ENCODE measurements at places on chromosomes 1 and 21.
A peak's percentile ranks its signal among the peaks of the same experiment; 100 is the strongest.

DNA sequence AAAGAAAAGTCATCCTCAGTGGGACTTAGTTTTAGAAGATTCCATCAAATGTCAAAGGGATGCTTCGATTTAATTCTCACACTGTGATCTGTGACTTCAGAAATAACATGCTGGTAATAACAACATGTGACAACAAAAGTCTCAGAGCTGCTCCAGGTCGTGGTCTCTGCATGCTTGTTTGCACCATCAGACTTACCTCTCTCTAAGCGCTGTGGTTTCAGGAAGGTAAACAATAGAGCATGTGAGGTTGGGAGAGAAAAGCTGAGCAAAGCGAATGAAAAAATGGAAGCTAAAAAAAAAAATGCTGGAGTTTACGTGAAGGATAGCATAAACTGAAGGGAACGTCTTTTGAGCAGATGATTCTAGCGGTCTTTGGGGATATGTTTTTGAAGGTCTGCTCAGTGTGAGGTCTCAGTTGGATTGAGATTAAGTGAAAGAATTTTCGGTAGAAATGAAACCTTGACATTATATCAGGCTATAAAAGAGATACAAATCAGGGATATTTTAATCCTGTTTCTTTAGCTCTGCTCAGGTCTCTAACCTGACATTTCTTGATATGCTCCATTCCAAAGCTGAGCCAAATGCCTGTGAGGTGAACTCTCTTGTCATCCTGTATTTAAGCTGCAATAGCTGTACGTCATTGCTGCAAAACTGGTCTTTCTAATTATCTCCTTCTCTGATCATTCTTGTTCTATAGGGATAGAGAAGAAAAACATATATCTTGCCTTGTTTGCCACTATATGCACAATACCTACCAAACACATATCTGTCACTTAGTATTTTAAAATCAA is 86.5 kb downstream of the C1orf21 start:
- no peak for DNase-seq

- DNase-seq, result no peak
Measured at GRCh38 chr1:21012937-21013336, 163.8 kb downstream of the EIF4G3 start.

DNA sequence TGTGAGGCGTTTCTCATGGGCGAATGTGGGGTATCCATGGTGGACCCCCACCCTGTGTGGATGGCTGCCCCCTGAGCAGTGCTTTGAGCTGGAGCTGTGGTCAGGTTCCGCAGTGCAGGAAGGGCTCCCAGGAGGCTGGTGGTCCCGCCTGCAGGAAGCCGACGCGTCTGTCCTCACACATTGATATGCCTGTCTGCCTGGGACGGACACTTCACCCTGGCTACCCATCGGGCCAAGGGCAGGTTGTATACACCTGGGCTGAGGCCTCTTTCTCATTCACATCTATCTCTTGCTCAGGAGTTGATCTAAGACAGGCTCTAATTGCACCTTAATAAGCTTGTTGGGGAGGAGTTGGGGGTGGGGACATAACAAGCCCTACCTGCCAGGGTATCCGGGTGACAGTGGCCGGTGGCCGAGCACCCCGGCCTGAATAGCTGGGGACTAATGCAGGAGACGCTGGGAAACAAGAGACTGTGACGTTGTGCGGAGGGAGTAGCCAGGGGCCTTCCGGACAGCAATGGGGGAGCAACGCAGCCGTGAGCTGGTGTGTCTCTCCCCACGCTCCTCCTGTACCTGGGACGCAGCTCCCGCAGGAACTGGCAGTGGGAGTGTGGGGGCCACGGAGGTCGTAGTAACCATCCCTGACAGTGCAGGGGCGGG is 21.7 kb downstream of the PDXK start:
- DNase-seq, result no peak

GRCh38 chr1:244730153-244730933 is 77.4 kb downstream of the DESI2 start:
- DNase-seq, result peak; percentile 44

DNA sequence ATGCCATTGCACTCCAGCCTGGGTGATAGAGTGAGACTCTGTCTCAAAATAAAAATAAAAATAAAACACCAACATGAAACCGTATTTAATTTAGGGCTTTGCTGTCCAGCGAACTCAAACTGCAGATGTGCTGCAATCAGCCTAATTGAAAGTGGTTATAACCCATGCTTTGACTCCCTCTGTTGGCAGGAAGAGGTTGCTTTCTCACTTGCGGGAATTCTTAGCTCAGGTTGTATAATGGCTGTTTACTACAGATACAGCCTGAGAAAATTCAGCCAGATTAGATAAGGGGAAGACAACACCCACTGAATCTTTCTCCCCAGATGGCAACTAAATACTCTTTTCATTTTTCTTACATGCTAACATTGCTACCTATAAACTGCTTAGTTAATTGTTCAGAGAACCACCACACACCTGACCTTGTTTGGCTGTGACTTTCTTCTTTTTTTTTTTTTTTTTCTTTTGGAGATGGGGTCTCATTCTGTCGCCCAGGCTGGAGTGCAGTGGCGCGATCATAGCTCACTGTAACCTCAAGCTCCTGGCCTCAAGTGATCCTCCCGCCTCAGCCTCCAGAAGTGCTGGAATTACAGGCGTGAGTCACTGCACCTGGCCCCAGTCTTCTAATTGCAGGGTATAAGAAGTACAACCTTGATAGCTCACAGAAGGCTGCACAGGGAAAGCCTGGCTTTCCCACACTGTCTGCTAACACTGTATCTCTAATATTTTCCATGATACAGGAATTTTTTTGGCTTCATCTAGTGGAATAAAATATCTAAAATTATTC is 34.6 kb downstream of the DNTTIP2 start:
- peak; percentile 30 for DNase-seq
